Hematopoietic multipotent progenitor cell treated with erythropoietin and hydrocortisone succinate and interleukin-3 and kit ligand, for 4 days (in vitro differentiated cells): ENCODE measurements at places on chromosomes 3 and 15.

DNA sequence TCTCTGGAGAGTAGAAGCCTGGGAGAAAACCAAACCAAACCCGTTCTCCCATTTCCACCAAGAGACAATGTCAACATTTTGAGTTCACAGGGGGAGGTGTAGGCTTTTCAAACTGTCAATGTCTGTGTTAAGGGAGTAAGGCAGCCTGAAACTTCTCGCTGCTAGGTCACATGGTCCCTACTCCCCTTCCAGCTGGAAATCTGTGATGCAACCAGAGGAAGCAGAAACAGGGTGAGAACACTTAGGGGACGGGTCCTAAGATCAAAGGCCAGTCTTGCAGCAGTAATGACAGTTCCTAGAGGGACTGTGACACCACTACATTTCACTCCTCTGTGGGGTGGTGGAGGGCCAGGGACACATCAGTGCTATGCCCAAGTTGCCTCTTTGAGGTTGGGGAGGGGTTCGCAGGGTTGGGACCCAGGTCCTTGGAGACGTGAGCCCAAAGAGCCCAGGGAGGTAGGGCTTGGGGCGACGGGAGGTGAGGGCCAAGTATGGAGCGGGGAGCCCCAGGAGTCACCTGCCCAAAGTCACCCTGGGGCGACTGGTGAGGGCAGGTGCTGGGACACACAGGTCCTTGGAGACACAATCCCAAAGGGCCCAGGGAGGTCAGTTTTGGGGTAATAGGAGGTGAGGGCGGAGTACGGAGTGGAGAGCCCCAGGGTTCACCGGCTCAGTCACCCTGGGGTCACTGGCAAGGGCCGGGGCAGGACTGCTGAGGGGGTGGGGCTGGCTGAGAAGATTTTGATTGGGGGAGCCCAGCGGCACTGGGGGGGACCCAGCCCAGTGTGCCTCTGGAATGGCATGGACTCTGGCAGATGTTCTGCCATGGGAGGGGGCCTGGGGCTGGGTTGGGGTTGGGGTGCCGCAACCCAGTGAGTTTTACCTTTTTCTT lies 582 bp downstream of the GOLGA6L2 start:
- no peak for DNase-seq

- peak; percentile 64 for DNase-seq
These were observed 50.8 kb downstream of the RFTN1 start for GRCh38 chr3:16462679-16463078.

DNA sequence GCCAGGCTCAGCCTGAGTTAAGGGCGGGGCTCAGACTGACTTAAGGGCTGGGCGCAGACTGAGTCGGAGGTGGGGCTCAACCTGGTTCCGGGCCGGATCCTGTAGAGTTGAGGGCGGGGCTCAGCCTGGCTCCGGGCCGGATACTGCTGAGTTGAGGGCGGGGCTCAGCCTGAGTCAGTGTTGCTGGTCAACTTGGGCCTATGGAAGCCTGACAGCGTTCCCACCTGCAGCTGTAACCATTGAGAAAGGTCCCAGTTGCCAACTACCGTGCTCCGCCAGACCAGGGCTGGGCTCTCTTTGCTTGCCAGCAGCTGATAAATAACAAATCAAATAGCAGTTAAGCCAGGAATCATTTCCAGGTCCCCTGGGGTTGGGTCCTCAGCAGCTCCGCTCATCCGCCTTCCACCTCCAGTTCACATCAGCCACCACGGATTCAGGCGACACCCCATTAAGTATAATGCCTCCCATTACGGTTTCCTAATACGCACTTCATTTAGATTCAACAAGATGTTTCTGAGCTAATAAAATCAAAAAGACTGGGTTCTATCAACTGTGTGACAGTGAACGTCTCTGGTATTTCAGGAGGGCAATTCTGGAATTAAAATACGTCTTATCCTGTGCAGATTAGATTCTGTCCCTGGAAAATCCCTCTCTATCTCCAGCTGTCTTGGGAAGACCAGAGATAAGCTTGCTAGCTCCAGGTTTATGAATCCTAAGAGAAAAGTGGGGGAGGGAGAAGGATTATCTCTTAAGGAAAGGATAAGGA lies 7.3 kb downstream of the GRIP2 start:
- DNase-seq: peak; percentile 18

- no peak for DNase-seq
These were observed 80.8 kb downstream of the SMAD3 start for GRCh38 chr15:67146234-67146633.

DNA sequence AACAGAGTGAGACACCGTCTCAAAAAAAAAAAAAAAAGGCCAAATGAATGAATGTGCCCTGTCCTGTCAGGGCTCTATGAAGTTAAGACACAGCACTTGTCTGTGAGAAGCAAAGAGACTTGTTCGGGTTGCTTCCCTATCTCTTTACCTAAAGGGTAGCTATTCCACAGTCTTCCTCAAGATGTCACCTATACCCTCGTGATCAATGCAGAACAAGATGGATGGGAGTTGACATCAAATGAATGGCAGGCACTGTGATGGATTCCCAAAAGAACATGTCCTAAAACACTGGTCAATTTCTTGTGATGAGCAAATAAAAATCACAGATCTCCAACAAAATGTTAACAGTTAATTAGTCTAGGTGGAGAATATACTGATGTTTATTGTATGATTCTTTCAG lies 9.5 kb downstream of the TADA3 start:
- peak; percentile 64 for DNase-seq

DNA sequence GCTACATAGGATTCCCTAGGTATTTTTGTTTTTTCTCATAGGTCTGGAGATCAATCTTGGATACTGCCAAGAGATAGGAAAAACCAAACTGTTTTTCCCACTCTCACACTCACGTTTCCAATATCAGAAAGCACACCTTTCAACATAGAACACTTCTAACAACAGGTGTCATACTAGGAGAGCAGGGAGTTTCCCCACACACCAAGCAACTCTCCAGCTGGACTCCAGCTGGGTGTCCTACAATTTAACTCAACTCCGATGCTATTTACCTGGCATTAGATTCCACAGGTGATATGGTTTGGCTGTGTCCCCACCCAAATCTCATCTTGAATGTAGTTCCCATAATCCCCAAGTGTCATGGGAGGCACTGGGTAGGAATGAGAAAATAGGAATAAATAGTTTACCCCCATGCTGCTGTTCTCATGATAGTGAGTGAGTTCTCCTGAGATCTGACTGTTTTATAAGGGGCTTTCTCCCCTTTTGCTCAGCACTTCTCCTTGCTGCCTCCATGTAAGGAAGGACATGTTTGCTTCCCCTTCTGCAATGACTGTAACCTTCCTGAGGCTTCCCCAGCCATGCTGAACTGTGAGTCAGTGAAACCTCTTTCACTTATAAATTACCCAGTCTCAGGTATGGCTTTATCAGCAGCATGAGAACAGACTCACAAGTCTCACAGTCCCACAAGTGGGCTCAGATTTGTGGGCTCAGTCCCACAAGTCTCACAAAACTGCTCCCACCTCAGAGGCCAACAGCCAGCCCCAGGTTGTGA lies 354.5 kb upstream of the THBS1 start:
- no peak for DNase-seq

DNA sequence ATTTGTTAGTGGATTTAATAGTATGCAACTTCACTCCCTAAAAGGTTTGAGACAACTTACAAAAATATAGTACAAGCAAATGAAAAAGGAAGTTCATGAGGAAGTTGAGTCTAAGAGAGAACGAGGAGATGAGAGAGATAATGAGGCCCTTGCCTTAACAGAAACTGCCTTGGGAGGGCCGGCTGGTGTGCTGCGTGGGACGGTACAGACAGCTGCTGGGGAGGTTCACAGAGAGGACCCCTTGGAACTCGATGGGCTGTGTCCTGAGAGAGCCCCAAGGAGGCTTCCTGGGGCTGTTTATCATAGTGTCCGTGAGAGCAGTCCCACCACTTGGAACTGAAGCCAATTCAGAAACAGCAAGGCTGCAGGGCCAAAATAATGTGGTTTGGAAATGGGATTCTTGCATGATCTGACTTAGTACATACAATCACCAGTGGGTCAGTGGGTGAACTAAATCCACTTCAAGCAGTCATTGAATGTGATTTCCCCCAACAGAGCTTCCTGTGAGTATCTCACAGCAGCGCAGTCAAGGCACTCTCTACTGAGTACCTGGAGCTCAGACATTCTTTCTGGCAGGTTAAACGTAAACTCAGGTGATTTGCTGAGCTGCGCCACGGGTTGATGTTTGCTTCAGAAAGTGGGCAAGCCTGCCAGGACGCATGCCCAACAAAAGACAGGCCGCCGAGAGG lies 90.8 kb downstream of the CRTC3 start:
- peak; percentile 91 for DNase-seq

DNA sequence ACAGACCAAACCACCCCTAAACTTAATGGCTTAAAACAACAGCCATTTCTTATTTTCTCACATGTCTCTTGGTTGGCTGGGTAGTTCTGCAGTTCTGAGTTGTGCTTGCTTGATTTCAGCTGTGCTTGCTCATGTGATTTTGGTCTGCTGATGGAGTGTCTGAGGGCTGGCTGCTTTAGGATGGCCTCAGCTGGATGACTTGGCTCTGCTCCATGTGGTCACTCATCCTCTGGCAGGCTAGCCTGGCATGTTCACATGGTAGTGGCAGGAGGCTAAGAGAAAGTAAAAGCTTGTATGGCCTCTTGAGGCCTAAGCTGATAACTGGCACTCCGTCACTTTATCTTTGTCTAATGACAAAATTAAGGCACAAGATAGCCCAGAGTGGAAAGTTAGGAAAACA lies 4.1 kb downstream of the SV2B start:
- DNase-seq: peak; percentile 7

GRCh38 chr15:76904461-76905012 lies 603 bp downstream of the SCAPER start:
- DNase-seq: peak; percentile 22

DNA sequence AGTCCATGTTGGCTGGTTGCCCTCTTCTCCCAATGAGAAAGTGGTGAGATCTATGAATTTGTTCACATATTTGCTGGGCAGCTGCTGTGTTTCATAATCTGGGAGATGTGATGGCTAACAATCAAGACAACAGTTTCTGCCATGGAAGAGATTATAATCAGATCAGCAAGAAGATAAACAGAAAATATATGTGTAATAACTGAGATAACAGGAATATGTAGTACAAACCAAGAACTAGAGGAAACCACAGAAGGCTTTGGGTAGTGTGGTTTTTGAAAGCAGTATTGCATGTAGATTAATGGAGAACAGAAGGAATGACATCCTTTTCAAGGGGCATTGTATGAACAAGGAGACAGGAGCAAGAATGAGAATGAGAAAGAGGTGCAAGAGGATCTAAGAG lies 12.2 kb upstream of the CSTA start:
- peak; percentile 69 for DNase-seq

GRCh38 chr3:126880901-126881300 lies 102.0 kb upstream of the PLXNA1 start:
- no peak for DNase-seq

DNA sequence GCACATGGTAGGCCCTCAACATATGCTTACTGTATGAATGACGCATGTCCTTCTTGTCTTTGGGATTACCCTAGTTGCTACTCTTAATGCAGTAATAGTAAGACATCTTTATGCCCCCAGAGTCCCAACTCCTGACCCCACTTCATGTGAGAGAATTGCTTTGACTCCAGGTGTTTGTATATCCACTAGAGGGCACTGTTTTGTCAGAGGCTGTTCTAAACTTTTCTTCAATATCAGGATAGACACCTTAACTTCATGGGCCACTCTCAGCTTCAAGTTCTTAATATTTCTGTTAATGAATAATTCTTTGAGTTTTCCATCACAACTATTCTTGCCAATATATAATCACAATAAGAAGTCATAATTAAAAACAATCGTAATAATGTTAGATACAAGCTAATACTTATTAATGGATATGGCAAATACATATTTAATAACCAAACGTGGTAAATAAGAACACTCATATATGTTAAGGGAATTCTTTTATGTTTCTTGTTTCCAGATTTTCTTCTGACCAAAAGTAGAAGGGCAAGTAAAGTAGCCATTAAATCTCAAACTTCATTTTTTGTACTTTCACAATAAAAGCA lies 337.2 kb upstream of the DNAJC19 start:
- DNase-seq: peak; percentile 63
